Lung microvascular endothelial cell (primary cell): ENCODE measurements at places on chromosomes 3 and 15. TPM values are rescaled to one million over a fixed set of nuclear protein-coding genes. Genes with fewer than 3 reads are reported as not detected.

CPNE9 gene
- total RNA-seq: under 0.01 TPM in 1 of 2 replicates, not detected in the other

ADGRG7 gene
- total RNA-seq: not detected in 2 replicates

DNA sequence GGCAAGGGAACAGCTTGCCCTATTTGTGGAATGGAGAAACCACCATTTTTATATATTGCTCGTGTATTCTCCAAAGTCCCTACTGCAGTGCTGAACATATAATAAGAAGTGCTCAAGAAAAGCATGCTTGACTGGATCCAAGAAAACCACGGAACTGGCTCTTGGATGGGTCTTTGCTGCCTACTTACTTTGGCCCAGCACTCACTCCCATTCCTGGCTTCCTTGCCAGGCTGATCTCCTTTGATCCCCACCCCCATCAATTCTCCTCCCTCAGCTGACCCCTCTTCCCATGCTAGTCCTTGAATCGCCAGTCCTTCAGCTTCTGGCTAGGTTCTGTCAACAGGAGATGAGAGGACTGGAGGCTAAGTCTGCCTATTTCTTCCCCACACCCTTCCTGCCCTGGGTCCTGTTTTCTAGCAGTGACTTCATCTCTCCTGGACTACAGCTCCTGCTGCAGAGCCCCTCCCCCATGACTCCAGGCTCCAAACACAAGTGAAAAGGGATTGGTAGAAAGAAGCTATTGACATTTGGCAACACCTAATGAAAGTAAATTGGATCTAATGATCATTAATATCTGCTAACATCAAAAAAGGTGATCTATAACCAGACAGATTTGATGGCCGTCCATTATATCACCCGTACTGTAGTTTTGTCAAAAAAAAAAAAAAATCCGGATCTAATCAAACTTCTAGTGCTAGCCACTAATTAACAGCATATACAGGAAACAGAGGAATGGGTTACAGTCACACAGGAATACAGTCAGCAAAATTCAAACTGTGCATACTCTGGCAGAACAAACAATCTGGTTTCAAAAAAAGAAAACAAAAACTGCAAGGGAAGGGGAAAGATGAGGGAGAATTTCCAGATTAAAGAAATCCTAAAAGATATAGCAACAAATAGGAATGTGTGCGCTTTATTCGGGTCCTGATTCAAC lies 7.8 kb downstream of the FAM240A start:
- DNase-seq: no peak

DNA sequence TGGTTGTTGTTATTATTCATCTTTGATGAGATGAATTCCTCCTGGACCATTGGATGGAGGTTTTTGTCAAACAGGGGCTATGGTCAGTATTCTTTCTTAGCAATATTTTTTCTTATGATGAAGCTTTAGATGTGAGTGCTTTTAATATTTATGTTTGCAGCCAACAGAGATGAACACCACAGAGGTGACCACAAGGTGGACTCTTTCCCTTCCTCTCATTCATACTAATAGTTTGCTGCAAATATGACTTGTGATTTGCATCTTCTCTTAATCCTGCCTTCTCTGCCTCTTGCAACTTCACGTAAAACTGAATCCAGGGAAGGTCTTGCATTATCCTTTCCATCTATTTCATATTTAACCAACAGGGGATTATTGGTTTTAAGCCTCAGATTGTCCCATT lies 473.1 kb upstream of the UBE2E2 start:
- peak; percentile 34 for DNase-seq

- DNase-seq: no peak
Observed at GRCh38 chr3:38986901-38987300, 64.8 kb downstream of the SCN11A start.

DNA sequence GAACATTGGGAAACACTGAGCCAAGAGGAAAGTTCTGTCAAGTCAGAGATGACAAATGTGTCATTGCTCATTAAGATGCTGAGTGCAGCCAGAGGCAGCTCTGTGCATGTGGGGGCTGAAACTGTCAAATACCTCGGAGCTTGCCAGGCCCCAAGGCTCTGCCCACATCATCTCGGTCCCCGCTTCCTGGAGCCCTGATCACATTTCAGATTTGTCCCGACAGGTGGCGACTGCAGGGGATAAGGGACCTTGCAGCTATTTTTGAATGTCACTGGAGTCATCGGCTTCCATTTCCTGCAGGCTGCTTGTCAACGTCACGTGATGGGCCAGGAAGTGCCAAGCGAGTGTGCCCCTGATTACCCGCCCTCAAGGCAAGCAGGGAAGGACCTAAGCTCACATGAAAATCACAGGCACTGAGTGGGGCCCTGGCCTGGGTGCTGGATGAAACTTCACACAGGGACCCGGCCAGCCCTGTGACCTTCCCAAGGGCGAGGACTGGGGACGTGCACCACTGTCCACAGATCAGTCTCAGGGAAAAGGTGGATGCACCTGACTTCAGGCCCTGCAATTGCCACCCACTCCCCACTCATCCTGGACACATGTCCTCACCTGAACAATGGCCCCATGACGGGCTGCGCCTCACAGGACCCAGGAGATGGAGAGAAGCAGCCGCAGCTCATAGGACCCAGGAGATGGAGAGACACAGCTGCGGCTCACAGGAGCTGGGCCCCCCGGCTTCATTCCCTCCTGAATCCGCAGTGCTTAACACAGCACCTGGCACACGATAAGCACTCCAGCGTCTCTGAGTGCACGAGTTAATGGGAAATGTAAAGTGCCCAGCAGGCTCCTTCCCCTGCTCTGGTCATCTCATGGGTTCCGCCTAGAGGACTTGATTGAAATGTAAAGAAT lies 73.4 kb downstream of the NUP210 start:
- peak; percentile 42 for DNase-seq

DNA sequence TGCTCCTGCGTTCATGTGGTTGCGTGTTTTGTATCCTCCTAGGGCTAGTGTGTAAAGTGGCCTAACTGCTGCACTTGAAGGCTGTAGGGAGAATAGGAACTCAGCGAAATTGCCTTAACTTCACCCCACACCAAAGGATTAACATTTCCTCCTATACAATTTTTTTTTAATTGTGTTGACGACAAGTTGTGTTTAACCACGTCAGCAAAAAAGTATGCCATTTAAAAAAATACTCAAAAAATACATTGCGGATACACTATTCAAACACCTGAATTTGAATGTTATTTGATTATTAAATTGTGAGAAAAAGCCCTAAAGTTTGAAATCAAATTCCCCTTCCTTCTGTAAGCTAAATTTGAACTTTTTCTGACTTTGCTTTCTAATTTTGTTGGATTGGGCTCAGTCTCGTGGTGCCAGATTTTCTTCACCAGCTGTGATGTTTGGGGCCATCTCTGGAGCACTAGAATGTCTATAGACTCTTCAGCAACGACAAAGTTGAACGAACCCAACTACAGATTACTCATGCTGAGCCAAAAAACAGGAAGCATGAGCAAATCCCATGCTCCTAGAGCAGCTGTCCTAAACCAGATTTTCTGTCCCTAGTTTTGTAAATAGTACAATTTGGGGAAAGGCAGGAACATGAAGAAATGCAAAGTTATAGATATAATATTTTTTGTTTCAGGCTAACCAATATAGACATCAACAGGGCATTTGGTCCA lies 8.1 kb upstream of the SLC9A9 start:
- DNase-seq: peak; percentile 11

DNA sequence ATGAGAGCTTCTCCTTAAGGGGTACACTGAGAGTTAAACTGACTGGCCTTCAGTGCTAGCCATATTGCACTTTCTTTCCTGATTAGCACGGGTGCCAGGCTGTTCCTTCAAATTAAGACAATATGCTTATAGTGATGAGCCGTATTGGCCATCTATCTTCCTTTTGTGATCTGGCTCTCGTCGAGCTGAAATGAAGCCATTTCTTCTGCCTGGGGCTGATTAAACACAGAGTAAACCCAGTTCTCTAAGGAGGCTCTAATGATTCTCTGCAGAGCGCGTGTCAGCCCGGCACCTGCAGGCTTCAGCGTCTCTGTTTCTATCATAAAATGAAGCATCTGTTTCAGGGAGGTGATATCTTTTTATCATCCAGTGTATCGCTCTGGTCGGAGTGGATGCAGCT lies 107.5 kb upstream of the NR2F2 start:
- no peak for DNase-seq

- DNase-seq: no peak
Observed at GRCh38 chr15:80916056-80916455, 73.6 kb downstream of the MESD start.
